Brain (organoid and tissue), 16 donors: ENCODE measurements at places on chromosomes 7 and 10.

- DNase-seq: no peak
Measured at GRCh38 chr10:77723376-77723775, 85.8 kb upstream of the KCNMA1 start.

- peak; percentile 61 for DNase-seq
Measured at GRCh38 chr7:139776486-139777132, 1.2 kb downstream of the HIPK2 start.

GRCh38 chr10:32104622-32105509, 48.6 kb upstream of the KIF5B start:
- no peak for DNase-seq

- no peak for DNase-seq
Measured at GRCh38 chr7:42342381-42342780, 105.4 kb upstream of the GLI3 start.

- no peak for DNase-seq
Measured at GRCh38 chr7:132160611-132161532, 415.4 kb downstream of the PLXNA4 start.
